ENCODE measurements at places on chromosomes 3 and 15. TPM values are rescaled to one million over a fixed set of nuclear protein-coding genes. Genes with fewer than 3 reads are reported as not detected.

GRCh38 chr15:48522911-48523310 lies 122.6 kb downstream of the FBN1 start:
- no peaks in the 10 kb centered on the region for H3K27me3 ChIP-seq
- H3K27ac ChIP-seq = no peak overlapping the region
- no peaks in the 10 kb centered on the region for H3K4me1 ChIP-seq
- no peak for DNase-seq

- H3K4me3 ChIP-seq = no peak overlapping the region
- H3K27me3 ChIP-seq = no peaks in the 10 kb centered on the region
- DNase-seq = no peak
- H3K4me1 ChIP-seq = peaks cover 1% of the 10 kb centered on the region
- no peak overlapping the region for H3K27ac ChIP-seq
Observed at GRCh38 chr3:169497567-169498257, 165.8 kb downstream of the MECOM start.

TEX9 gene
- total RNA-seq = 3.9 TPM

LSMEM2 gene
- total RNA-seq = 0.51 TPM

TGM4 gene
- total RNA-seq = not detected

FILIP1L gene
- total RNA-seq = 861 TPM

PTX3 gene
- 3.9 TPM for total RNA-seq

DNA sequence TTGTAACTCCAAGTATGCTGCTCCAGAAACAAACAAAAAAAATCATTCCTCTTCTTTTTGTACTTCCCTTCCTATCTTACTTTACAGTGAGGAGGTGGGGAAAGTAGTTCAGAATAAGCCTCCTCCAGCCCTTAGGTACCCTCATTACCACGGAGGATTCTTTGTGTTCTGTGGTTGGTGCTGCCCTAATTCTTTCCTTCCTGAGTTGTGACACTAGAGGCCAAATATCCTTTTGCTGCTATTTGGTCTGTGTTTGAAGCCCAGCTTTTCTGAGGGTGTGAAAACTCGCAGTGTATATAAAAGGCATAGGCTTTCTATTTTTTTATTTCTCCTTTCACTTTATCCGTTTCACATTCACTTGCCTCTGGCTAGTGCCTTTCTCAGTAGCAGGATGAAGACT lies 98.2 kb downstream of the HHLA2 start:
- no peak overlapping the region for H3K27ac ChIP-seq
- H3K4me3 ChIP-seq = no peak overlapping the region
- no peaks in the 10 kb centered on the region for H3K36me3 ChIP-seq

DNA sequence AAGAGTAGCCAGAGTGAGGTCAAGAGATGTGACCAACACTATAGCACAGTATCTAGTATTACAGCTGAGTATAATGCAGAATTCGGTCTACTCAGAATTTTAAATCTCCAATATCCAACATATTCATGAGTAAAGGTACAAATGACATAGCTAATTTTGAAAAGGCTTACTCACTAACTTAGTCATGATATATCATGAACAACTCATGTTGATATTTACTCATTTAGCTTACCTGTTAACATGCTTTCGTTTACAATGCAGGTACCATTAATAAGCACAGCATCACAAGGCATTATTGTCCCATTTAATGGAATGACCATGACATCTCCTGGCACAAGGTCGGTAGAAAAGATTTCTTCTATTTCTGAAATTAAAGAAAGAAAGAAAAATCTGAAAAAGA lies 36.9 kb downstream of the ATP13A3 start:
- no peak overlapping the region for H3K4me3 ChIP-seq
- H3K4me1 ChIP-seq = no peaks in the 10 kb centered on the region
- no peak for DNase-seq
- peaks cover 10% of the 10 kb centered on the region for H3K36me3 ChIP-seq
- H3K27me3 ChIP-seq = no peaks in the 10 kb centered on the region

- peaks cover 3% of the 10 kb centered on the region for H3K4me1 ChIP-seq
- H3K36me3 ChIP-seq = peaks cover 11% of the 10 kb centered on the region
- no peak overlapping the region for H3K4me3 ChIP-seq
- peak; percentile 52 for DNase-seq
Observed at GRCh38 chr3:33392703-33393125, 47.5 kb downstream of the UBP1 start.

GRCh38 chr3:8962226-8962861 lies 928 bp downstream of the RAD18 start:
- no peaks in the 10 kb centered on the region for H3K27me3 ChIP-seq
- peak overlapping the region; percentile 63 for H3K4me3 ChIP-seq
- no peak for DNase-seq
- H3K27ac ChIP-seq = no peak overlapping the region
- no peaks in the 10 kb centered on the region for H3K36me3 ChIP-seq

C3orf18 gene
- total RNA-seq = 8.8 TPM

C3orf85 gene
- total RNA-seq = not detected

- no peak overlapping the region for H3K27ac ChIP-seq
- no peaks in the 10 kb centered on the region for H3K36me3 ChIP-seq
- H3K4me1 ChIP-seq = peaks cover 17% of the 10 kb centered on the region
- no peak overlapping the region for H3K4me3 ChIP-seq
Observed at GRCh38 chr3:71087143-71088018, 496.1 kb downstream of the FOXP1 start.

ZNF501 gene
- total RNA-seq = 4.6 TPM

COL8A1 gene
- 514 TPM for total RNA-seq

NMNAT3 gene
- 12.7 TPM for total RNA-seq

- no peaks in the 10 kb centered on the region for H3K4me1 ChIP-seq
- no peaks in the 10 kb centered on the region for H3K36me3 ChIP-seq
- no peak overlapping the region for H3K4me3 ChIP-seq
- no peak overlapping the region for H3K27ac ChIP-seq
Observed at GRCh38 chr3:168331756-168332155, 236.0 kb upstream of the GOLIM4 start.

Measured in aorta (tissue), 5 donors.